Activated CD8-positive, alpha-beta T cell treated with anti-CD3 and anti-CD28 coated beads for 36 hours (primary cell): ENCODE measurements at places on chromosomes 12 and 14. TPM values are rescaled to one million over a fixed set of nuclear protein-coding genes. Genes with fewer than 3 reads are reported as not detected.
A peak's percentile ranks its signal among the peaks of the same experiment; 100 is the strongest.

Gene ACOT4
- total RNA-seq, result 2.2 TPM

GRCh38 chr12:9334964-9335363 is 126.8 kb upstream of the PZP start:
- no peak for DNase-seq
- no peak overlapping the region for H3K4me3 ChIP-seq
- H3K36me3 ChIP-seq, result peaks cover 4% of the 10 kb centered on the region
- H3K27ac ChIP-seq, result no peak overlapping the region

DNA sequence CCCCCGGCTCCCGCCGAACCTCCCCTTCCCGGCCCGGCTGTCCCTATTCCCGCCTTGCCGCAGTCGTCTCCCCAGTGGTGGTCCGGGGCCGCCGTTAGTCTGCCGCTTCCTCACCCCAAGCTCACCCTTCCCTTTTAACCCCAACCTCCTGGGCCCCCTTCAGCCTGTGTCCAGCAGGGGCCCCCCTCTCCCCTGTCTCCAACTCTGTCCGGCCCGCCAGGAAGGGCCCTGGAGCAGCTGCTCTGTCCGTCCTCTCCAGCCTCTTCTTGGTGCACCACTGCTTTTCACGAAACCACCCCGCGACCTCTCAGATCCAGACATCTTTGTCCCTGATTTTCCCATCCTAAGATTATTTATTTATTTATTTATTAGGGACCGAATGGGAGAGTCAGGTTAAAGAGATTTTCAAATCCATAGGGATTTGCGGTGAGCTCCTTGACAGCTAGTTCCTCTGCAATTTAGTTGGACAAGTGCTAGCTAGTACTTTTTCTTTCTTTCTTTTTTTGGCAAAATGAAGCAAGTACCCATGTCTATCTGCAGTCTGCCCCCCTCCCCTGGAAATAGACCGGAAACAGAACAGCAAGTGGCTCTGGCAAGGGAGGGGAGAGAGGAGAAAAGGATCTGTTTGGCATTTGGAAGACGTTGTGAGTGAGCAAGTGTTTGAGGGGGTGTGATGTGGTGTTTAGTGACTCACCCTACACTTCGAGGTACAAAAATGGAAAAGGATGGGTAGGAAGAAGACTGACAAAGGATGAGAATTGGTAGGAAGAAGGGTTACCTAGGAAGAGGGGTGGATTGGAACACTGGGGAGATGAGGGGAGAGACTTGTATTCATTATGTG is 632 bp downstream of the UBR7 start:
- H3K4me1 ChIP-seq, result peaks cover 33% of the 10 kb centered on the region
- peak overlapping the region; percentile 95 for H3K27ac ChIP-seq
- peaks cover 28% of the 10 kb centered on the region for H3K36me3 ChIP-seq
- peak; percentile 65 for DNase-seq
- no peaks in the 10 kb centered on the region for H3K27me3 ChIP-seq
- peak overlapping the region; percentile 70 for H3K4me3 ChIP-seq

- H3K36me3 ChIP-seq, result no peaks in the 10 kb centered on the region
- peaks cover 13% of the 10 kb centered on the region for H3K27me3 ChIP-seq
- H3K4me1 ChIP-seq, result no peaks in the 10 kb centered on the region
- no peak for DNase-seq
- no peak overlapping the region for H3K27ac ChIP-seq
Observed at GRCh38 chr12:131166717-131167116, 213.0 kb downstream of the ADGRD1 start.

DNA sequence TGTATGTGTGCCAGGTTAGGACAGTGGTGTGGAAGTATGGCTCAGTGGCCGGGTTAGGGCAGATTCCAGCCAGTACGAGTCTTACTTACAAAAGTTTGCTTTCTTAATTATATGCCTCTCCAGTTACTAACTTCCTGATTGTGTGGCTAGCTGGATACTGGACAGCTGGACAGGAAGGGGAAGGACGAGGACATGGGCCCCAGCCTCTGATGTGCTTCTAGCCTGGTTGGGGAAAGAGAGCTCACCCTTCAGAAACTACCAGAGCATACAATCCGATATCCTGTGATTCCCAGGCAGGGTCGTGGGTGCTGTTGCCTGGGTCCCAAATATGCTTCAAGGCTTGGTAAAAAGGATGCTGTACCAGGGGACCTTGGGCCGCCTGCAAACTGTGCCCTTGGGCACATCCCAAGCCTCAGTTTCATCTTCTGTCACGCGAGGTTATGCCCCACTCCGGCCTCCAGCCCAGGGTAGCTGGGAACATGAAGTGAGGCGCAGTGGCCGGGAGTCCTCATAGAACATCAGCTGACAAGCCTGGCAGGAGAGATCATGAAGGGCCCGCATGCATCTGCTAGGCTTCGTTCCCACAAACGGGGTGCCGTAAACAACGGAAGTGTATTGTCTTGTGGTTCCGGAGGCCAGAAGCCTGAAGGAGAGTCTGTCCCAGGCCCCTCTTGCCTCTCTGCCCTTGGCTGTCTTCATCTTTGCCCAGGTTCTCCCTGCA is 23.2 kb upstream of the RIN3 start:
- peaks cover 6% of the 10 kb centered on the region for H3K4me1 ChIP-seq
- H3K27me3 ChIP-seq, result no peaks in the 10 kb centered on the region
- no peak for DNase-seq
- no peaks in the 10 kb centered on the region for H3K36me3 ChIP-seq
- H3K4me3 ChIP-seq, result no peak overlapping the region

DNA sequence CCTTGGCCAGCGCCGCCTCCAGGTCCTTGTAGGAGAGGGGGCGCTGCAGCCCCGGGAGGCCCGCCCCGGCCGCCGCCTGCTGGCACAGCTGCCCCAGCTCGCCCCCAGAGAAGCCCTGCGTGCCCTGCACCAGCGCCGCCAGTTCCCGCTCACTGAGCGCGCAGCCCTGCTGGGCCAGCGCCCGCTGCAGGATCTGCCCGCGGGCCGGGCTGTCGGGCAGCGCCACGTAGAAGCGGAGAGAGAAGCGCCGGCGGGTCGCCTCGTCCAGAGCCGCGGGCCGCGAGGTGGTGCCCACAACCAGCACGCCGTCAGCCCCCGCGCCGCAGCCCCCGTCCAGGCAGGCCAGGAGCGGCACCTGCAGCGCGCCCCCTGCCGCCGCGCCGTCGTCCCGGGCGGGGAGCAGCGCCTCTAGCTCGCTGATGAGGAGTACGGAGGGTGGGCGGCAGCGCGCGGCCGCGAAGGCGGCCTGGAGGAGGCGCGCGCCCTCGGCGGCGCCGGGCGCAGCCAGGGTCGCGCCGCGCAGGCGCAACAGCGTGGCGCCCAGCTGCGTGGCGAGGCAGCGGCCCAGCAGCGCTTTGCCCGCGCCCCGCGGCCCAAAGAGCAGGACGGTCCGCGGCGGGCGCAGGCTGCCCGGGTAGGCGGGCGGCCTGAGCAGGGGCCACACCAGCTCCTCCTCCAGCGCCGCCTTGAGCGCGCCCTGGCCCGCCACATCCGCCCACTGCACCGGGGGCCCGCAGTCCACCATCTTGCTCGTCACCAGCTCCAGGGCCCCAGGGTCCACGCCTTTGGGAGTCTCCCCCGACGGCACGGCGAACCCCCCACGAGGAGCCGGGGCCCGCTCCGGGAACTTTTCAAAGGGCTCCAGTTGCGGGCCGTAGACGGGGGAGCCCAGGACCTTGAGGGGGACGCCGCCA is 27.7 kb downstream of the FIGNL2 start:
- H3K4me1 ChIP-seq, result peaks cover 14% of the 10 kb centered on the region
- DNase-seq, result peak; percentile 90
- peak overlapping the region; percentile 64 for H3K4me3 ChIP-seq
- H3K27ac ChIP-seq, result peak overlapping the region; percentile 30

Gene HOXC9
- total RNA-seq, result not detected

DNA sequence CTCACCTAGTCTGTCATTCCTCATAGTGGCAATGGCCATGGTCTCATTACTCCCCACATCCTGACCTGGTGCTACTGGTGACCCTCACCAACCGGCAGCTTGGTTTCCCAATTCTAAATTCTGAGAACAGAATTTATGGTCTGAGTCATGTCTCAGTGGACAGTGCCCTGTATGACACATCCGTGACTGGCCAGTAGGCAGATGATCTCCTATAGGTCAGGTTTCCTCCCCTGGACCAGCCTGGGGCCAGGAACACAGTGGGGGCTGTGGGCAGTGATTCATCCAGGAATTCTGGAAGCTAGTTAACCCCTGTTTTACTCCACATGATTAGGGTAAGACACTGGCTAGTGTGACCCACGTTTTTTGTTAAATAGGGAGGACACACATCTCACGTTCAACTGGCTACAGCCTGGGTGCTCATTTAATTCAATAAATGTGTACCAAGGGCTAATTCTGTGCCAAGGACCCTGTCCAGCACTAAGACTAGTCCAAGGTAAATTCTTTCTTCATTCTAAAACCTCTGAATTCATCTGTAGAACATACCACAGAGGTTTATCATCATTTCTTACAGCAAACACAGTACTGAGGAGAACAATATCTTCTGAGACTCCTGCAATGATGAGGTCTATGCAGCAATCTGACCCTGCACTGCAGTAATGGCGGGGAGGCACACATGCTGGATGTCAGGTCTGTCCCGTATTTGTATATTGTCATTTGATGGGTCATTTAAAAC is 249.6 kb upstream of the TBX3 start:
- H3K27me3 ChIP-seq, result no peaks in the 10 kb centered on the region
- no peaks in the 10 kb centered on the region for H3K4me1 ChIP-seq
- no peaks in the 10 kb centered on the region for H3K36me3 ChIP-seq
- no peak for DNase-seq
- H3K4me3 ChIP-seq, result no peak overlapping the region

Gene CMA1
- 0.34 TPM for total RNA-seq

Gene HOXC10
- total RNA-seq, result not detected
